Activated naive CD4-positive, alpha-beta T cell treated with anti-CD3 and anti-CD28 coated beads for 36 hours (primary cell): ENCODE measurements at places on chromosomes 2 and 18. TPM values are rescaled to one million over a fixed set of nuclear protein-coding genes. Genes with fewer than 3 reads are reported as not detected.
A peak's percentile ranks its signal among the peaks of the same experiment; 100 is the strongest.

DNA sequence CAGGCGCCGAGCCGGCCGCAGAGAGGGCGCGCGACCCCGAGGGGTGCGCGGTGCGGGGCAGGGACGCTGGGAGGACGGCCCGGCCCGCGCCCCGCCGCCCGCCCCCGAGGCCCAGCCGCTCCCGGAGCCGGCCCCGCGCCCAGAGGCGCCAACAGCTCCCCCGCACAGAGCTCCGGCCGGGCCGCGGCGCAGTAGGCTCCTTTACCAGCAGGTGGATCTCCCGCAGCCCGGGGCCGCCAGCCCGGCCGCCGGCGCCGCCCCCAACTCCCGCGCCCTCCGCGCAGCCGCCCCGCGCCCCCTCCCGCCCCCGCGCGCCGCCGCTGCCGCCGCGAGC, 258 bp downstream of the MGAT4A start:
- DNase-seq: peak; percentile 65

DNA sequence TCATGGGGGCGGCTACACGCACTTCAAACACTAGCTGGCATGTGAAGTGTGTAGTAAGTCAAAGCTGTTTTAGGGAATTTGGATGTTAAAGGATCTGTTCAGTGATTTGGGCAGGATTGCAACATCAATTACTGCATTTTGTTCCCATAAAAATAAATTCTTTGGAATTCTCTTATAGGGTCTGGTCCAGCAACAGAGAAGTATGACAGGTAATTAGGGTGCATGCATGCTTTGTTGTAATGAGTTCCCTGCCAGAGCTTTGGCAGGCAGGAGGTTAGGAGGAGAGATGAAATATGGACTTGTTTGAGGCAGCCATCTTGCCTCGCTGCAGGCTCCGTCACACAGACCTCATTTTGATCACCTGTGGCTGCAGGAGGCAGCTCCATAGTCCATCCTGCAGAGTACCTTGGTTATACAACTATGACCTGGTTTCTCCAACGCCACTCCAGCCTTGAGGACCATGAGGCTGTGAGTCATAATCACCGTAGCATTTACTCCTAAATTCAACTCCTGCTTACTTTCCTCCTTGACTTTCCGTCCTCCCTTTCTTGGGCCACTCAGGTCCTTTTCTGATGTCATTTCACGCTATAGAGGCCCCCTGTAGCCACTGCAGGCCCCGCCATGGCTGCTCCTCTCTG, 26.5 kb upstream of the EML4 start:
- DNase-seq: no peak

- DNase-seq: peak; percentile 55
Observed at GRCh38 chr2:190695739-190696138, 46.9 kb downstream of the NAB1 start.

DNA sequence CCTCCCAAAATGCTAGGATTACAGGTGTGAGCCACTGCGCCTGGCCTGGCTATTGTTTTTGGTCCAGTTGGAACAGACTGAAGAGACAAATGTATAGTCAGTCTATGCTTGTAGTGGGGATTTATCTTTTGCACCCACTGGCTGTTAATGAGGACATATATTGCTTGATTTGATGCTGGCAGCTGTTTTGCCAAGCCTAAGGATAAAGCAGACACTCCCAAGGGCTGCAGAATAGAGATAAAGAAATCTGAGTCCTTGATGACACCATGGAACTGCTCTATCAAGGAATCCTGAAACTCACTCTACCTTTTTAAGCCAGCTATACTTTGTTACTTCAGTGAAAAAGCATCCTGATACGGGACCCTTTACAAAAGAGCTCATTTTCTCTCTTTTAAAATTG, 43.1 kb upstream of the ENOSF1 start:
- DNase-seq: no peak

Gene DDX1
- total RNA-seq: 64.1 TPM

Gene RPE
- total RNA-seq: 43.9 TPM

DNA sequence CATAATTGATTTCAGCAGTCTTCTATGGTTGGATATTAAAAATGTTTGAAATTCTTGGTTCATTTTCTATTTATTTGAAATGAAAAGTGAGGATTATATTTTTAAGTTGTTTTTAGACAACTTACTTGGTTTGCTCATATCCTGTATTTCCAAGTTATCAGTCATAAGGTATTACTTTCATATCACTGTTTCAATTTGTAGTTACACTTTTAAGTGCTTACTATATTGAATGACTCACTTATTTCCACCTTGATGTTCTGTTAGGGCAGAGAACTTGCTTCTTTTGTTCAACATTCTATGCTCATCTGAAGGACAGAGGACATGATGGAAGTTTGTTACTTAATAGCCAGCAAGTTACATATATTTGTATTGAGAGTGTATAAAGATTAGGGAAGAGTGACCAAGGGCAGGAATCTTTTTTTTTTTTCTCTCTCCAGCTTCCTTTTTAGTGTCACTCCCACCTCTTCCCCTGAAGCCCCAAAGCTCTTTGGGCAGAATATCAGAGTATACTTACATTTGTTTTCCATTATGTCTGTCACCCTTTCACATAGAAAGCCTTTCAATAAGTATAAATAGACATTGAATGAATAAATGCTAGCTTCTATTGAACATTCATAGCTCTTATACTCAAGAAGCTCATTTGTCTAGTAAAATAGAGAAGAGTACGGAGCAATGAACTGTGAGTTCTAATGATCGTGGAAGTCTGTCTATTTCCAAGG, 28.1 kb downstream of the PIK3C3 start:
- DNase-seq: no peak

Gene IMPACT
- total RNA-seq: 19.4 TPM

DNA sequence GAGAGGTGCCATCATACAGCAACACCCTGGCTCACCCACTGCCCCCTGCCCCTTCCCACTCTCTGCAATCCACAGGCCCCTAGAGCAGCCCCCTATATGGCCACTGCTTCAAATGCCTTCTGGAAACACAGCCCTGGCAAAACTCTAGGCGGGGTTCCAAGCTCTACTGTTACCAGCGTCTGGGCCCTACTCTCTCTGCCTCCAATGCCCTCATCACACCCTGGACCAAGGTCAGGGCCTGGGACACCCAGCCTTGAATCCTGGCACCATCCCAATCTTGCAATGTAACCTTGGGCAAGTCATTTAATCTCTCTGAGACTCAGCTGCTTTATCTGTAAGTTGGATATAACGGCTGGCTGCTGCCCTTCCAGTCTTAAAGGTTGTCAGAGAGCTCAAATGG, 39.2 kb upstream of the LOXHD1 start:
- DNase-seq: no peak

DNA sequence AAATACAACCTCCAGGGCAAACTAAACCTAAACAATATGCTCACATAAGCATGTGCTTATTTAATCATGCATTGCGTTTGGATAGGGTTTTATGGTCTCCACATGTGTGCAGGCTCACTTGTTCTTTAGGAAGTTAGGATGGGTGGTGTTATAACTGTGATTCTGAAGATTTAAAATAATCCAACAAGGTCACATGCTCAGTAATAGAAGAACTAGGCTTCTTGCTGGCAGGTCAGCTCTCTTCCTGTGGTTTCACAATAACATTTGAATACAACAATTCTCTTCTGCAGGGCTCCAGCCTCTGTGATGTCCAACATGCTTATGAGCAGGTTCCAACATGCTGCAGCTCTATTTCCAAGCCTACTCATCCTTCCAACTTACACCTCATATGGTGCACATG, 84.0 kb downstream of the MYL12B start:
- no peak for DNase-seq

Gene RPL37A
- total RNA-seq: 4,869 TPM

- peak; percentile 23 for DNase-seq
Observed at GRCh38 chr2:66574701-66575624, 140.0 kb downstream of the MEIS1 start.

Gene C2orf76
- 11.1 TPM for total RNA-seq

Gene MSTN
- total RNA-seq: not detected

- no peak for DNase-seq
Observed at GRCh38 chr2:209348433-209348832, 75.4 kb upstream of the MAP2 start.

Gene L3MBTL4
- 0.10 TPM for total RNA-seq

DNA sequence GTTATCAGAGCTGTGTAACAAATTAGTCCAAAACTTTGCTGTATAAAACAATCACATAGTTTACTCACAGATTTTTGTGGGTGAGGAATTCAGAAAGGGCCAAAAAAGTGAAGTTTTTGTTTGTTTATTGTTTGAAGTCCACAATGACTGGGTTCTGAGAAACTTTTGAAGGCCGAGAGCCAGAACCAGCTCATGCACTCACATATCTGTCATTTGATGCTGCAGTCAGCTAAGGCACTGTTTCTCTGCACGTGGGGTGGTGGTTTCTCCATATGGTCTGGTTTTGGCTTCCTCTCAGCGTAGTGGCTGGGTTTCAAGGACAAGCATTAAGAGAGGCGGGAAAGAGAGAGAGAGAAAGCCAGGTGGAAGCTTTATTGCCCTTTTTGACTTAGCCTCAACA, 131.8 kb downstream of the TWIST2 start:
- DNase-seq: no peak

DNA sequence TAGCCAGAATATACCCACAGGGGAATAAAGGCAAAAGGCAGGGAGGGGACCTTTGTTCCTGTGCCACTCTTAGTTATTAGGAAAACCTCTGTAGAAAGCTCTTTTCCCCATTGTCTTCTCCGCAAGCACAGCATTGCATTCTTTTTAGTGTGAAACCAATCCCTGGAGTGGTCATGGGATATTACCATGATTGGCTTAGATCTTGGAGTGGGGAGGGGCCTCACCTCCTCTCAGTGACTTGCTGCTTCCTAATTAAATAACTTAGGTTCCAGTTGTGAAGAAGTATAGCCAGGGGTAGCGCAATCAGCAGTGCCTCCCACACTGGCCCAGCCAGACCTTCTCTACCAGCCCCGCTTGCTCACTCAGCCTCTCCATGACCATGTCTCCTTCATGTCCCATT, 49.9 kb upstream of the AFF3 start:
- no peak for DNase-seq

DNA sequence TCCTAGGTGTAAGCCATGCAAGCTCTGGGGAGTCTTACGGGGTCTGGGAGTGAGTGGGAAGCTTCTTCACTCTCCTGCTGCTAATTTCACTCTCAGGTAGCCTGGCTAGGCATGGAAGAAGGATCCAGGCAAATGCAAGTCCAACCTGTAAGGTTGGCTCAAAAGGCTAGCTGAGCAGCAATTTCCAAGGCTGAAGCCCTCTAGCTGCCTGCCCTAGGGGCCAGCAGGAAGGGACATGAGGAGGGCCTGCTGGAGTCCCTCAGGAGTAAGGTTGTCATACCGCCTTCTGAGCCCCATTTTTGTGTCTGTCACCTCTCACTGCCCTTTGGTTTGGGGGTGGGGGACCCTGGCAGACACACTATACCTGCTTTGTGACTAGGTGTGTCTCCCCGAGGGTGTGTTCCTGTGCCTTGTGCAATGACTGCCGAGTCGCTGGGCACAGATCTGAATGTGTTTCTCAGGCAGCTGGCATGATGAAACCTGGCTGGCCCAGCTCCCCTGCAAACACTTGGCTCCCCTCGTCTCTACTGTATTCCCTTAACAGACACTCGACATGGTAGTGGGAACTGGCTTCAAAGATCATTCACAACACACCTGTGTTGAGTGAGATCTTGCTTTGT, 123.9 kb upstream of the FAM136A start:
- no peak for DNase-seq

DNA sequence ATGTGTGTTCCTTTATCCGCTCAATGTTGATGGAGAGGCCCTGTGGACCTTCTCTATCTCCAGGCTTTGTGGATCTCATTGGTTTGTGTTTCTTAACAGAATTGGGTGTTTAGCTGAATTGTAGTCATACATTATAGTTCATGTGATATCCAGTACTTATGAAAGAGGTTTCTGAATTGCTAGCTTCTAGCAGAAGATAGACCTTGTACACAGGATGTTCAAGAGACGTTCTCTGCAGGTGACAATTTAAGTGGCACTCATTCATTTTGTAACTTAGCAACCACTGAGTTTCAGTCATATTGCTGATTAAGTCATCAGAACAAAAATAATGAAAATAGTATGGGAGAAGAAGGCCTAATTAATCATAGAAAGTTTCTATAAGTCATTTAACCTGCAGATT, 279.2 kb downstream of the ALPK2 start:
- no peak for DNase-seq

Gene UGT1A10
- total RNA-seq: not detected

Gene CD8A
- total RNA-seq: 1.4 TPM

- DNase-seq: no peak
Observed at GRCh38 chr2:218317303-218317630, 25.0 kb upstream of the TMBIM1 start.

Gene TDRD15
- not detected for total RNA-seq

DNA sequence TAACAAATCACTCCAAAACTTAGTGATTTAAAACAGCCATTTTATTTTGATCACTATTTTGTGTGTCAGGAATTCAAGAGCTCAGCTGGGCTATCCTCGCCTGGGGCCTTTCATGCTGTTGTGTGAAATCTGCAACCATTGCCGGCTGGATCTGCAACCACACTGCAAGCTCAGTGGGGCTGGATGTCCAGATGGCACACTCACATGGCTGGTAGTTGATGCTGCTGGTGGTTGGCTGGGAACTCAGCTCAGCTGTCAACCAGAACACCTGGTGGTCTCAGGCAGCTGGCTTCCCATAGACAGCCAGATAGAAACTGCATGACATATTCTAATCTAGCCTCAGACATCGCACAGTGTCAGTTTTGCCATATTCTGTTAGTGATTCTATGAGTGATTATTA, 30.6 kb upstream of the AP1S3 start:
- no peak for DNase-seq

Gene ZAP70
- 167 TPM for total RNA-seq

DNA sequence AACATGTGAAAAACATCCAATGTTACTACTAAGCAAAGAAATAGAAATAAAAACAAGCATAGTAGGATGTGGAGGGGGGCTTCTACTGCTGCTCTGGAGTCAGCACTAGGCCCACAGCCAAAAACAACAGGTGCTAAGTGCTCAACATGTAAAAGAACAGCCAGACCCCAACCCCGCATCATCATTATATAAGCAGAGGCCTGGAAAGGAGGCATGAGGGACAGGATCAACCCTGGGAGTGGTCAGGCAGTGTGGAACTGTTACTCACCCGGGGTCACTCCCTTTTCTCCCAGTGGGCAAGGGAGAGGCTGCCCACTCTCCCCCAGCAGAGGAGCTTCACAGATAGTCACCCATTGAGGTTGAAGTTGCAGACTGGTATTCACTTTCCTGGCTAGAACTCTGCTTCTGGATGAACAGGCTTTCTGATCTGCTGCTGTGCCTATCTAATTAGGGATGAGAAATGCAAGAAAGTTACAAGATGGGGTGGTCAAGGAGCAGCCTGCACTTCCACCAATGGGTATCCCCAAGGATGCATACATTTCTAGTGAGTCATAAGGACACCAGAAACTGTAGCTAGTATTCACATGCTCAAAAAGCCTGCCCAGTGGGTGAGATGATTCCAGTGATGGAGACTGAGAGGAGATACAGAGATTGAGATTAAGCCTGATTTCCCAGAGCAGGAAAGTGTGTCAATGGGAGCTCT, 480.1 kb upstream of the TCF4 start:
- DNase-seq: no peak
